ENCODE measurements at places on chromosomes 11 and 22. TPM values are rescaled to one million over a fixed set of nuclear protein-coding genes. Genes with fewer than 3 reads are reported as not detected.

Gene VPREB1
- total RNA-seq, result not detected

Gene SAA4
- total RNA-seq, result not detected

Gene MICALL1
- total RNA-seq, result 249 TPM

Gene SORL1
- total RNA-seq, result 84.3 TPM

Gene MYBPC3
- not detected for total RNA-seq

Gene INS
- total RNA-seq, result not detected

Gene NPTXR
- 3.5 TPM for total RNA-seq

Gene UPK2
- not detected for total RNA-seq

Gene SLC5A12
- not detected for total RNA-seq

Gene THY1
- 71.3 TPM for total RNA-seq

Gene OR52M1
- not detected for total RNA-seq

Gene NKAPD1
- 17.3 TPM for total RNA-seq

Gene SLC1A2
- 2.7 TPM for total RNA-seq

Gene APOL3
- 1.6 TPM for total RNA-seq

Gene LUZP2
- total RNA-seq, result under 0.01 TPM

Gene PYGM
- total RNA-seq, result 0.48 TPM

Gene STIM1
- total RNA-seq, result 74.0 TPM

Gene CALCA
- total RNA-seq, result not detected

Gene ABCC8
- not detected for total RNA-seq

Gene KCNK4
- total RNA-seq, result not detected

Gene COPB1
- 217 TPM for total RNA-seq

Gene C11orf86
- not detected for total RNA-seq

Gene TRMT2A
- 42.6 TPM for total RNA-seq

Gene CCDC157
- total RNA-seq, result 1.9 TPM

Gene INPP5J
- total RNA-seq, result 2.0 TPM

Gene SOX10
- total RNA-seq, result not detected

Gene CECR2
- 0.50 TPM for total RNA-seq

Gene USP2
- 2.7 TPM for total RNA-seq

Gene SPCS2
- total RNA-seq, result 122 TPM

All from mammary epithelial cell (primary cell).